ENCODE measurements at places on chromosomes 3 and 15.

- DNase-seq: no peak
These were observed 2.4 kb upstream of the SEC62 start for GRCh38 chr3:169964176-169964575.

- DNase-seq: no peak
These were observed 57.8 kb upstream of the TGFBR2 start for GRCh38 chr3:30548600-30548999.

DNA sequence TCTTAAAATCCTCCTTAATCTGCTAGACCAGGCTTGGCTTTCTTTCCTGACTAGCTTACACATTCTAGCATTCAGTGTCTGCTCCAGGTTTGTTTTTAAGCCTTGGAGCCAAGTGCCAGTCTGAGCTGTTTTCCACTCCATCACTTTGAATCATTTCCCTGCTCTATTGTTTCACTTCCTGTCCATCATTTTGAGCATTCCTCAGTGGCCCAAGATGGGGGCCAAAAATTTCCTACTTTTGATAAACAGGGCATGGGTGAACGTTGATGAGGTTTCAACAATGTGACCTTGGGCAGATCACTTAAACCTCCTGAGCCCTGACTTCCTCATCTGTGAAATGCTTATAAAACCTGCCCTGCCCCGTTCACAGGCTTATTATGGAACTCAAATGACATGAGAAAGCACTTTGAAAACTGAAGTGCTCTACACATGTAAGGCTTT, 4.4 kb downstream of the CYP19A1 start:
- no peak for DNase-seq

- no peak for DNase-seq
These were observed 280.1 kb downstream of the SV2B start for GRCh38 chr15:91380114-91380513.

GRCh38 chr3:73164622-73165021, 103.2 kb downstream of the EBLN2 start:
- DNase-seq: no peak

DNA sequence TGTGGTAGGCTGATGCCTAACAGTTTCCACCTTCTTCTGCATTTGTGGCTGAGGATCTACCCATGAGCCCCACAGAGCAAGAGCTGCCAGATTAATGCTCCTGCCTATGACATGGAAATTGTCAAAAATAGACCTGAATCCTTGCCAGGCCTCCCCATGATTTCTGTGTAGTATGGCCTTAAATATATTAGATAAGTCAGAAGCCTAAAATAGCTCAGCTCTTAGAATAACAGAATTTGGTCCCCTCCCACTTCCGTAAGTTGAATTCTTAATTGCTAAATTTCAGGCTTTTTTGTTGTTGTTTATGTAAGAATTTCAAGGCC, 129.0 kb downstream of the SERPINI1 start:
- DNase-seq: no peak

GRCh38 chr15:48721061-48721810, 75.7 kb upstream of the FBN1 start:
- no peak for DNase-seq

- DNase-seq: no peak
These were observed 6.1 kb downstream of the AMOTL2 start for GRCh38 chr3:134367869-134368750.

- no peak for DNase-seq
These were observed 107.5 kb upstream of the MRPS22 start for GRCh38 chr3:139236336-139236735.

GRCh38 chr15:67033571-67034044, 31.8 kb upstream of the SMAD3 start:
- DNase-seq: no peak

GRCh38 chr3:52021489-52022268, 26.0 kb upstream of the RPL29 start:
- DNase-seq: no peak

DNA sequence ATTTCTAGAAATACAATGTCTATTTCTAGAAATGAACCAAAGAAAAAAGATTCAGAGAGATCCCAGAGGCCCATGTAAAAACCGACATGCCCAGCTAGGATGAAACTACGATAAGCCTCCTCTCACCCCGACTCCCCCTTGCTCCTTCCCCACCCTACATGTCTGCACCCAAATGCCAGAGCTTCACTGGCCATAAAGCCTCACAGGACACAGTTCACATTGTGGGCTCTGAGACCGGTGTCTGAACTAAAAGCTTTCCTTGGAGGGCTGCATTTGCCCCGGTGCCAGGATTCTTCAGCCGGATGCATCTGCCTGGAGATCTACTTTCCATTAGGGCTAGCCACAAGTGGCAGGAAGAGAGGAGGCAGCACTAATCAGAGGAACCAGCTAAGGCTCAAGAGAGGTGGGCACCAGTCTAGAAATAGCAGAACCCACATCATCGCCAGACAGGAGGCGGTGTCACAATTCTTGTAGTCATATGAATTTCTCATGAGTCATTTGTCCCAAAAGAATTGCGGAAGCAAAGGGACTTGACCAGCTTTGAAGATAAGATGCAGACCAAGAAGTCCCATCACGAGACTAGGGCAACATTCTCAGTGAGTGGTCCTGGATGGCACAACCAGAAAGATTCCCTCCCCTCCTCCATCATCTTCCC, 353.6 kb downstream of the NTRK3 start:
- DNase-seq: no peak

DNA sequence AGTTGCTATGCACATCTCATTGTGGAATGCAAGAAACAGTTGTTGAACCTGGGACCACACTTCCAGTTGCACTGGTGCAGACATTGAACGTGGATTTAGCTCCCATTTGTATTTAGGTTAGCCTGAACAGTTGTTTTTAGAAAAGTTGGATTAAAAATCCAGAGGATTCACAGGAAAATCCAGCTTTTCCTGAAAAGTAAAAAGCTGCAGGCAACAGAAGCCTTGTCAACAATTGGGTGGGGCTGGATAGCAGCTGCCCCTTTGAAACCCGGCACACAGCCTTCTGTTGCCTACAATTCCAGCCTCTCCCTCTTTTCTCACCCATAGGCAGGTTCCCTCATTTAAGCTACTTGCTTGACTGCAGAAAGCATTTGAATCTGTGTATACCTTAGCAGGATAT, 165.3 kb upstream of the TBL1XR1 start:
- DNase-seq: no peak

DNA sequence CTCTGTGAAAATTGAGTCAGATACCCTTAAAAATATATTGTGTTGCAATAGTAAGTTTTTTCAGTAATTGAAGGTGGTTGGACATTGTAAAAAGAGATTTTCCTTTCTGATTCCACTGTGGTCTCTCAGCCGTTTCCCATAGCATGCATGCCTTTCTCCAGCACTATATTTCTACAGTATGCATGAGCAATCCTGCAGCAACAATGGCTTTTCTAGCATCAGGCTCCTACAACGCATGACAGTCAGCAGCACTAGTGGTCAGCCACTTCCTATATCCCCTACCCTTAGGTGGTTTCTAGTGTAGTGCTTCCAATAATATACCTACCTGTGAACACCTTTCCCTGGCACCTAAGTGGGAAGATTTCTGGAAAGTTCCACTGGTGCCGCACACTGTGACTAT, 55.4 kb upstream of the SNRPN start:
- no peak for DNase-seq

GRCh38 chr15:68349151-68349550, 71.6 kb downstream of the FEM1B start:
- DNase-seq: no peak

GRCh38 chr3:110234831-110235230, 836.8 kb upstream of the NECTIN3 start:
- DNase-seq: no peak

DNA sequence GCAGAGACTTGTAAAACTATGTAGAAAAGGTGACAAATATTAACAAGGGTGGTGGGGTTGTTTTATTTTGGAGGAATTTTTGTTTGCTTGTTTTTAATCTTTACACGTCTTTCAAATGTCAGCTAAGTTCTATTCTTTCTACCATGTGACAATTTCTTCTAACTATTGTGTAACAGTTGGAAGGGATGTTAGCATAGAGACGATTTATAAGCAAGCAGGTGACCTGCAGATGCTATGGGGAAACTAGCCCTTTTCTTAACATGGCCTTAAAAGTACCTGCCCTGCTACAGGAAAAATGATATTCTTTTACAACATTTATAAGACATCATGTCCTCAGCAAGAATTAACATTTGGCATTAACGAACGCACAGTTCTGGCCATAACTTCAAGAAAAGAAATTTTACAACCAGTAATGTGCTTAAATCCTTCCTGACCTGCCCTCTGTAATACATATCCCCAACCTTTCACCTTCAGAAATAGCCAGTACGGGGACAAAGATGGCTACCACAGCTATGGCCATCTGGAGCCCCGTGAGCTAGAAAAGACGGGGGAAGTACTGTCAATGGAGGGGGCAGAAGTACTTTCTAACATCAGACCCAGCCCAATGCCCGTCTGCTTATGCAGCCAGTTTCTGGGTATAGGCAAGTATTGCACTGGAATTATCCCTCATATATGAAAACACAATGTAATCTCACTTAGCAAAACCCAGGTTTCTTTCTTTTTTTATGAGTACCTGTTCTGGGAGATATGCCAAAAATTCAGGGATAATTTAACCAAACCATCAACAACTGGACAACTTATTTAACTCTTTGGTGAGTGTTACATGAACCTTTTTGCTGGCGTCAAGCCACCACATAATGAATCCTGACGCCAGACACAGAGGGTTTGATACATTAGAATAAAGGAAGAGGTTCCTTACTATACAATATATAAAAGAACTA, 67.7 kb upstream of the NR2F2 start:
- no peak for DNase-seq

GRCh38 chr3:69764121-69764741, 25.0 kb downstream of the MITF start:
- no peak for DNase-seq

DNA sequence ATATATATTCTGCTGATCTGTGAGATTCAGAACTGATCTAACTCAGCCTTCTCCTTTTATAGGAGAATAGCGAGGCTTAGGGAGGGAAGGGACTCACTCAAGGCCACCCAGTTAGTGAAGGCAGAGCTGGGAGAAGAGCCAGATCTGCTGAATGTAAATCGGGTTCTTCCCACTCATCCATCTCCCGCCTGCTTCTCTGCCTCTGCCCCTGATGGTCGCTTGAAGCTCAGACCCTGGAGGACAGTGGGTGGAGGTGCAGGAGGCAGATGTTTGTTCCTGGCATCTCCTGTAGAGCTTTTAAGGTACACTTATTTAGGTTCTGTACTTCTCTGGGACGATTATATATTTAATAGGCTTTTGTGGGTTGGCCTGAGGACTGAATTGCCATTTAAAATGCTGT, 4.3 kb downstream of the PDIA5 start:
- DNase-seq: no peak

DNA sequence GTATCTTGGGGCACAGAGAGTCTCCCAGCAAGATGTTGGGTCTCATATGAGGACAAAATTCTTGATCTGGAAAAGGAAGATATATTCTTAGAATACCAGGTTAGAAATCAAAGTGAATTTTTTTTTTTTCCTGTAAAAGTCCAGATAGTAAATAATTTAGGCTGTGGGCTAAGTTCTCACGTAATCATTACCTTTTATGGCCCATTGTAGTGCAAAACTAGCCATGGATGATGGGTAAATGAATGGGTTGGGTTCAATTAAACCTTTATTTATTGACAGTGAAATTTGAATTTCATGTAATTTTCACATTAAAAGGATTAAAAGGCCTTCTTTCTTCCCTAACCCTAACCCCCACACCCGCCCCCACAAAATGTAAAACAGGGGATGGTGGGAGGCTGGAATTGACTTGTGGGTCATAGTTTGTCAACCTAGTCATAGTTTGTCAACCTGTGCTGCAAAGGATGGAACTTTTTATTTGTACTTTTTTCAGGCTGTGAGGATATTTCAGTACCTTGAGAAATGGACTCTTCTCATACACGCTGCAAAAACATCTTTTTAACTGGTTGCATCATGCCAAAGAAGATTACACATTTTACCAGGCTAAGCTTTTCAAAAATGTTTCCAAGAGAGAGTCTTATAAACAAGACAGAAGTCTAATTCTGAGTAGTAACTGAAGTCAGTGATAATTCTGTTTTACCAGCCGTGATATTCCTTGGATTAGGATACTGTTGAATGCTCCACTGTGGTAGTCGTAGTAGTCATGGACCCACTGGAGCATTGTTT, 138.8 kb downstream of the AKAP13 start:
- no peak for DNase-seq

GRCh38 chr15:71168166-71168834, 53.0 kb downstream of the THSD4 start:
- no peak for DNase-seq

Data from stimulated activated CD4-positive, alpha-beta T cell treated with anti-CD3 and anti-CD28 coated beads, TNF-alpha, amount 100 ng/mL, for 4 hours (primary cell).